ENCODE measurements at places on chromosomes 4 and X. TPM values are rescaled to one million over a fixed set of nuclear protein-coding genes. Genes with fewer than 3 reads are reported as not detected.

DNA sequence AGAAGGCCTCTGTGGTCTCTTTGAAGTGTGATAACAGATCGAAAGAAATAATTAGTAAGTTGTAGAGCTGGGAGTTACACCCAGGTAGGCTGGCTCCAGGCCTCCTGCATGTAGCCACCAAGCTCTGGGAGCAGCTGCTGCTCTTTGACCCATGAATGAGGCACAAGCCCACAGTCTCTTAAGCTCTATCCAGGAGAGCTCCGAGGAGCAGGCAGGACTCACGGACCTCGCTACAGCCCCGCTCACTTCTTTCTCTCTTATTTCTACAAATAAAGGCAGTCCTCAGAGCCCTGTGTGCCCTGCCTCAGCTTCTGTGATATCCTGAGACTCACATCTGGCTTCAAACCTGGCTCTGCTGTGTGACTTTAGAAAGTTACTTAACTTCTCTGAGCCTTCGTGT, 86.9 kb downstream of the EVC start:
- no peak for DNase-seq
- no peaks in the 10 kb centered on the region for H3K27me3 ChIP-seq
- H3K4me3 ChIP-seq = no peak overlapping the region

DNA sequence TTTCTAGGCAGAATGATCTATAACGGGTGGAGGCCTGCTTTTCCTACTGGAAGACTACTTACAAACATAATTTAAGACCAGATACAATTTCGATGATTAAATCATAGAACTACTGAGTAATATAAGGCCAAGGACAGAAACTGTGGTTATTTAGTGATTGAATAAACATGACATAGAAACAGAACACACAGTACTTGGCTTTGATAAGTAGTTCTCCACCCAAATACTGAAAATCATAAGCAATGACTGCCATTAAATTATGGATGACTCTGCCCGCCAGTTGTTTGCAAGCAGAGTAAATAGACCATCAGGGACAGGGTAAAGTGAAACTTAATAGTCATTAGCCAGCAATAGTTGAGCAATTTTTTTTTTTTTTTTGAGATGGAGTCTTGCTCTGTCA, 17.2 kb upstream of the SMIM14 start:
- H3K4me1 ChIP-seq = no peaks in the 10 kb centered on the region
- no peak overlapping the region for H3K4me3 ChIP-seq
- H3K27me3 ChIP-seq = no peaks in the 10 kb centered on the region
- no peaks in the 10 kb centered on the region for H3K36me3 ChIP-seq
- no peak overlapping the region for H3K27ac ChIP-seq

Gene SPON2
- 12.8 TPM for total RNA-seq

DNA sequence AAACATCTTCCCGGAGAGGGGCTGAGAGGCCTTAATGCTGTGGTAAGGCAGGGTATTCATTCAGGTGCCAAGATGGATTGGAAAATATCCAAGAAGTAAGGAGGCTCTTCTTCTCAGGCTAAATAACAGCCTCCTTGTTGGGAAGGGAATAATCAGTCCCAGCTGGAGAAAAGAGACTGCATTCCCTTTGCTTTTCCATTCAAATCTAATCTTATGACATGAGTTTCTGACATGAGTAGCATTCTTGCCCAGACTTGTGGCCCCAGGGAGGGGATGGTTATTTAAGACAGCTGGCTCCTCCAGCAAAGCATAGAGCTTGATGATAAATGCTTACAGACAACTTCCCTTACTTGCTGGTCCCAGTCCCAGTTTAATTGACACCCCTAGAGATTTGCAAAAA, 98.3 kb downstream of the DCLK2 start:
- no peaks in the 10 kb centered on the region for H3K4me1 ChIP-seq
- no peaks in the 10 kb centered on the region for H3K36me3 ChIP-seq
- H3K27me3 ChIP-seq = no peaks in the 10 kb centered on the region
- H3K4me3 ChIP-seq = no peak overlapping the region
- no peak overlapping the region for H3K27ac ChIP-seq
- no peak for DNase-seq

DNA sequence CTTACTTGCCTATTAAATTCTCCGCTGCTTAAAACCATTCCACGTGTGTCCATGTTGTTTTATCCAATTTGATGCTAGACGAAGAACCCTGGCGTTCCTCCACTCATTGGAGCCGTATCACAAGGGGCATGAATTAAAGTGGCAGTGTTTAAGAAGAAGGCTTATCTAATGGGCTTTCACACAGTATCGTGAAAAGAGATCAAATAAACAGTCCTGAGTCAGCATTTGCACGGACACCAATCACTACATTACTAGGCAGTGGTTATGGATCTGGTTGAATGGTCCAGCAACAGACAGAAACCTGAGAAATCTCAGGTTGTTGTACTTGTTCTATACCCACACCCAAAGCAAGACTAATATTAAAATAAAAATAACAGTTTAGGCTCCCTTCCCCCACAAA, 671.6 kb downstream of the FAT4 start:
- no peak for DNase-seq
- no peaks in the 10 kb centered on the region for H3K4me1 ChIP-seq
- no peaks in the 10 kb centered on the region for H3K36me3 ChIP-seq

Gene ZCCHC12
- total RNA-seq = 0.14 TPM

- no peaks in the 10 kb centered on the region for H3K4me1 ChIP-seq
- no peak overlapping the region for H3K27ac ChIP-seq
- H3K4me3 ChIP-seq = no peak overlapping the region
- H3K36me3 ChIP-seq = no peaks in the 10 kb centered on the region
- H3K27me3 ChIP-seq = no peaks in the 10 kb centered on the region
These were observed 127.3 kb upstream of the STK26 start for GRCh38 chrX:131895807-131896206.

Measured in CD4-positive, alpha-beta T cell (primary cell).